GM23248 (cell line): ENCODE measurements at places on chromosomes 13 and 19.
A peak's percentile ranks its signal among the peaks of the same experiment; 100 is the strongest.

DNA sequence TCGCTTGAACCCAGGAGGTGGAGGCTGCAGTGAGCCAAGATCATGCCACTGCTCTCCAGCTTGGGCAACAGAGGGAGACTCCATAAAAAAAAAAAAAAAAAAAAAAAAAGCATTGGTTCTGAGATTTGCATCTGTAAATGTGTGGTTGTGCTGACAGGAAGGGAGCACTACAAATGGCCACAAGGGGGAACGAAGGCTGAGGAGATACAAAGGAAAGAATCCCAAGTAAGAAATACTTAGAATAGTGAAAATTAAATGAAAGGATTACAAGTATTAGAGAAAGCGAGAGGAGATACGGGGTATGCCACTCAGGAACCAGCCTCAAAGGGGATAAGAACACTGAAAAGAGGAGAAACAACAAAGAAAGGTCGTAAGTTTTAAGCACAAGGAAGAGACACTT lies 284.9 kb downstream of the KLF12 start:
- DNase-seq: peak; percentile 61

DNA sequence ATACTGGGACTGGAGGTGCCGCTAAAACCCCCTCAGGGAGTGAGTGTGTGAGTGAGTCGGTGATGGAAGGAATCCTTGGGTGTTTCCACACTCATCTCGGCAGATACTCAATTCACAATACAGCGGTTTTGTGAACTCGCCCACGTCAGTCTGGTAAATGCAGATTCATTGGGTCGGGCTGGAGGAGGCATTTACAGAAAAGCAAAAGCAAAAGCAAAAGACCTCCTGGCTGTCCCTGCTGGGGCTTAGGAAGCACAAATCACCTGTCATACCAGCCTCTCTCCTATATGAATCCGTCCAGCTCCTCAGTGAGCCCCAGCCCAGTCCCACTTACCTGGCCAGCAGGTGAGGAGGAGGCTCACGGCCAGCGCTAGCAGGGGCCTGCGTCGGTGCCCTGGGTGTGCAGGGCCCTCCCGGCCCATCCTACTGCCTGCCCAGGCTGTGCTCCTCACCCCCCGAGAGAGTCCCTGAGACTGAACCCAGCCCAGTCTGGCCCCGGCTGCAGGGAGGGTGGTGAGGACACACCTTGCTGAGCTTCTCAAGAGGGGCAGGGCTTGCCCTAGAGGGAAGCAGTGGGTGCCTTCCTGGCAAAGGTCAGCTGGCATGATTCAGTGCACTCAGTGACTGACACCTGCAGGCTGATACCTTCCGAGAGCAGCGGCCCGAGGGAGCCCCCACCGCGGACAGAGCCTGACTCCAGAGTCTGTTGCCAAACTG lies at the start of gene MUC16:
TSS of gene MUC16 (minus strand) at position 475 of the 717 bp plus-strand sequence.
- DNase-seq: no peak

- DNase-seq: peak; percentile 55
These were observed 23.1 kb upstream of the TNFRSF19 start for GRCh38 chr13:23547000-23547590.

- no peak for DNase-seq
These were observed 5.2 kb downstream of the HSH2D start for GRCh38 chr19:16148443-16149229.

- peak; percentile 74 for DNase-seq
These were observed 1.6 kb upstream of the ADAMTS10 start for GRCh38 chr19:8611877-8612806.

- DNase-seq: no peak
These were observed 1.0 kb downstream of the LGI4 start for GRCh38 chr19:35133826-35134225.

DNA sequence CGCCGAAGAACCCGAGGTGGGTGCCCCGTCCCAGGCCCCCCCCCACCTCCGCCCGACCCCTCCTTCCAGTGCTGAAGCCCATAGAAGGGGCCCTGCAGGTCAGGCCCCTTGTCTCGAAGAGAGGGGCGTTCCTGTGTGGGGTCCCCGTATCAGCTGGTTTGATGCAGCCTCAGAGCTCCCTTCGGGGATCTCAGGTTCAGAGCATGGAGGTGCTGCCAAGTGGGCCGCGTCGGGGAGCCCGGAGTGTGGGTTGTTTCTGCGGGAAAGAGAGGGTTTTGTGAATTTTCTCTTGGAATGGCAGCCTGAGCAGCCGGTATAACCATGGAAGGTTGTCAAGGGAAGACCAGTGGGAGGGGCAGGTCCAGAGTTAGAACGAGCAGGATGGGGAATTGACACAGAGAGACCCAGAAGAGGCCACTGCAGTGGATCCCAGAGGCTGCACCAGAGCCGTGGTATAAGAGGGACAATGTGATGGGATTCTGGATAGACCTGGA lies 384 bp downstream of the TRAPPC2B start:
- DNase-seq: peak; percentile 61

GRCh38 chr13:98055623-98056022 lies 87.3 kb upstream of the FARP1 start:
- DNase-seq: no peak

- no peak for DNase-seq
These were observed 45.5 kb upstream of the NPAS1 start for GRCh38 chr19:46974181-46974580.

DNA sequence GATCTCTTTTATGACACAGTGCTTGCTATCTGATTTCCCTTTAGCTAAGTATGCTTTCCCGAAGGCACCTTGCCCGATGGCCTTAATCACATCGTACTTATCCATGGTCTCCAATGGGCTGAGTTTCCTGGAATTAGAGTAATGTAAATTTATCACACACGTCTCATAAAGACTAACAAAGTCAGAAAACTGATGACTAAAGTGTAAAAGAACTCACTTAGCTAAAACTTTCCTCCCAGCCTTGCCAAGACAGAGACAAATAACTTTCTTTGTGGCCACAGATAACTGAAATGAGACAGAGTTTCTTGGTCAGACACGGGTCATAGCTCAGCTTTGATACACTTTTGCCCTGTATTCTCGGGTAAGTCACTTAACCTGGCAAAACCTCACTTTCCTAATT lies 1.5 kb downstream of the NEK5 start:
- DNase-seq: peak; percentile 37

GRCh38 chr19:31448221-31448657 lies 99.0 kb upstream of the TSHZ3 start:
- DNase-seq: peak; percentile 90

DNA sequence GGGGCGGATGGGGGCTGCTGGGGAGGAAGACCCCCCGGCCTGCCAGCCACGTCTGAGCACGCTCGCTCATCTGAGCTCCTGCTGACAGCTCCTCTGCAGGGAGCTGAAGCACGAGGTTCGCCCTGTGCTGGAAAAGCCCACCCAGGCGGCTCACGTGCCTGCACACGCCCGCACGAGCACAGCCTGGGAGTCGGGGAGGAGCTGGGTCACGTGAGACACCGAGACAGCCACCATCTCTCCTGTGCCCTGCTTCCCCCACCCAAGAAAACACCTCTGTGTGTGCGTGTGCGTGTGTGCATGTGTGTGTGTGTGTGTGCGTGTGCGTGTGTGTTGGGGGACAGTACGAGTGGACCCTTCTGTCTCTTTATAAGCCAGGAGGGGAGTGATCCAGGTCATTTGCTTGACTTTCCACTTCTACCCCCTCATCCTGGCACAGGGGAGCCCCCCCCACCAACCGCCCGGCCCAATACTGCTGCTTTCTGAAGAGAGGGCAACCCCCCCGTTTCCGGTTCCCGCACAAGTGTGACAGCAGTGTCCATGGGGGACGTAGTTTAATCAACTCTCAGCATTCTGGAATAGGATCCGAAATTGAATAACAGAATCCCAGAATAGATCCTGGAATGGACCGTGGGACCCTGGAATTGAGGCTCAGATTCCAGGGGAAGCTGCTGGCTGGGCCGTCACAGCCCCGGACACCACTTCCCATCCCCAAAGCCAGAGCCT lies 42.5 kb downstream of the CELF5 start:
- DNase-seq: no peak

GRCh38 chr13:100673376-100673712 lies 1.3 kb downstream of the TMTC4 start:
- DNase-seq: no peak

DNA sequence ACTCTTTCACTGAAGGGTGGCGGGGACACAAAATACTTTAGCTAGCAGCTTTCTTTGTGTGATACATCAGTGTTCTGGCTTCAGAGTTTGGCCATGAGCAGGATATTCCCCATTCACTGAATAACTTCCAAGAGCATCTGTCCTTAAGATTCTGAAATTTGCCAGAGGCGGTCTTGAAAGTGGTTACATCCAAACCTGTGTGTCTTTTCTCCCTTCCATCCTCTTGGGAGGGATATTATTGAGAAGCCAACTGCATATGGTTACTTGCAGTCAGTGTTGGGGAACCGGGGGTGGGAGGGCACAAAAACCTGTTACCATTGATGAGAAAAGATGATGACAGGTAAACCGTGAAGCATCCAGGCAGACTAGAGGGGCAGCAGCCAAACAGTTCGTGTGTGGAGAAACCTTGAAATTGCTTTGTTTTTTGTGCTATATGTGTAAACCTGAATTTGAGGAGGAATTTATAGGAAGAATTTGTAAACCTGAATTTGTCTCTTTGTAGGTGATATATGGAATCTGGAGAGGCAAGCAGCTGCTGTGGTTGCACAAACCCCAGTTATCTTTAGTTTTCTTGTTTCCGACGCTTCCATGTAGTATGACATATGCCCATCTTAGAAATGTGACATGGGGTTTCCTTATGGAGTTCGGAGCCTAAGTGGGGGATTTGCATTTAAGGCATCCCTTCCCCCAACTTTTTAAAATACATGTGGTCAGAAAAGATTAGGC lies 104.8 kb downstream of the WDFY2 start:
- no peak for DNase-seq

DNA sequence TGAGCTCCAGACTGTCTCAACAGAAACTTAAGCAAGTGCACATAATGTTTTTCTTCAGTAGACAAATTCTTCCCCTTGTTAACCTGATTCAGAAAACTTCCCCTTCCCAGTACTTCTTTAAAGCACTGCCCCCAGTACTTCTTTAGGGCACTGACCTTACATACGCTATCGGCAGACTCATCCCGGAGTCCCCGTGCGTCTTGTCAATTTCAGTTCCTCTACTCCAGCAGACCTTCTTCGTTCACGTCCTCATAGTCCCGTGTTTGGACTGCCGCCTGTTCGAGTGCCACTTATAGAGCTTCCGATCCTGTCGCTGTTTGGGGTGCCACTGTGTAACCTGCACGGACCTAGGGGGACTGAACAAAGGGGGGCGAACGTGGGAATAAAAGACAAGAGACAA lies 29.0 kb downstream of the ZNF627 start:
- no peak for DNase-seq

- DNase-seq: no peak
These were observed 77.3 kb downstream of the DNAJC15 start for GRCh38 chr13:43100667-43101066.

DNA sequence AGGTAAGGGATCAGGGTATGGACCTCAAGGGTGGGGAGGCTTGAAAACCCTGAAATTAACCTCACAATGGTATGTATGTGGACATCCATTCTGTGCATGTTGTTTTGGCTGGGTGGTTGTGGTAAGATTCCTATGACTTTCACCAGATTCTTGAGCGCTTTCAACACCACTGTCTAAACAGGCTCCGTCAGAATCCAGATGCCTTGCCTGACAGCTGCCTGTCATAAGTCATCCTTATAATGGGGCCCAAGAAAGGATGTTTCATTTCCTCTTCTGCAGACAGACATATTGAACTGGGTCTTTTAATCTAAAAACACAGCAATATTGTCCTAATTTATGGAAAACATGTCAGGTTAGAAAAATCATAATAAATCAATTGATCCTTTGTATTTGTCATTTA lies 41.3 kb downstream of the ALOX5AP start:
- no peak for DNase-seq

DNA sequence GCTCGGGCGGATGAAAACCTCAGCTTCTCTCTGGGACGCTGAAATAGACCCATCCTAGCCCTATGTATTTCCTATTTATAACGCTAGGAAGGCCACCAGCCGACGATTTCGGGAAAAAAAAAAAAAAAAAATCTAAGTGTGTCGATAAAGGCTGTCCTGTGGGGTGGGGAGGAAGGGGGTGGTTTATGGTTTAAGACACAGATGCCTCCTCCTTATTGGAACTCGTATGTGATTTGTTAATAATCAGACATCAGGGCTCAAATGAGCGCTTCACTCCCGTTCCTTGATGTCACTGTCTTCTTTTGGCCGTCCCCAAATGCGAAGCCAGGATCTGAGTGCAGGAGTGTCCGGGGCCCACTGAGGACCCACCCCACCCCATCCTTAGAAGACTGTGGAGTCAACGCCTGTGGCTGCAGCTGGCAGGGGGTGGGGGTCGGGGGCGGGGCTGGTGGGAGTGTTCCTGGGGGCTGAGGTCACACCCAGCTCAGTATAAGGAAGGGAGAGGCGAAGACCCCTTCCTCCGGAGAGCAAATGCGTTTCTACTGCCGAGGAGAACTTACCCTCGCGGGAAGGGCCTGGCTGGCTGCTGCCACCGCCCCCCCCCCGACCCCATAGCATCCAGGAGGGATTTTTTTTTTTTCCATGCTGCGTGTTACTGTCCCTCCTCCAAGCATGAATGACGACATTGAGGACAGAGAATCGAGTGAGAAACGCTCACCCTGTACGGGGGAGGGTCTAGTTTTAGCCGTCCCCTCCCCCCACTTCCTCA lies 971 bp downstream of the ATCAY start:
- no peak for DNase-seq
